Common myeloid progenitor, CD34-positive (primary cell): ENCODE measurements at places on chromosomes 2 and 18.
A peak's percentile ranks its signal among the peaks of the same experiment; 100 is the strongest.

- no peak for DNase-seq
Observed at GRCh38 chr2:21095178-21095577, 28.6 kb upstream of the TDRD15 start.

GRCh38 chr2:145423809-145424208 lies 903.9 kb upstream of the ZEB2 start:
- no peak for DNase-seq

GRCh38 chr2:181275643-181276070 lies 181.5 kb upstream of the ITGA4 start:
- DNase-seq, result no peak

- DNase-seq, result no peak
Observed at GRCh38 chr18:41783879-41784278, 171.2 kb upstream of the PIK3C3 start.

- peak; percentile 26 for DNase-seq
Observed at GRCh38 chr2:36380624-36381481, 25.3 kb downstream of the CRIM1 start.

GRCh38 chr2:23803965-23804542 lies 122.9 kb downstream of the ATAD2B start:
- DNase-seq, result peak; percentile 30

DNA sequence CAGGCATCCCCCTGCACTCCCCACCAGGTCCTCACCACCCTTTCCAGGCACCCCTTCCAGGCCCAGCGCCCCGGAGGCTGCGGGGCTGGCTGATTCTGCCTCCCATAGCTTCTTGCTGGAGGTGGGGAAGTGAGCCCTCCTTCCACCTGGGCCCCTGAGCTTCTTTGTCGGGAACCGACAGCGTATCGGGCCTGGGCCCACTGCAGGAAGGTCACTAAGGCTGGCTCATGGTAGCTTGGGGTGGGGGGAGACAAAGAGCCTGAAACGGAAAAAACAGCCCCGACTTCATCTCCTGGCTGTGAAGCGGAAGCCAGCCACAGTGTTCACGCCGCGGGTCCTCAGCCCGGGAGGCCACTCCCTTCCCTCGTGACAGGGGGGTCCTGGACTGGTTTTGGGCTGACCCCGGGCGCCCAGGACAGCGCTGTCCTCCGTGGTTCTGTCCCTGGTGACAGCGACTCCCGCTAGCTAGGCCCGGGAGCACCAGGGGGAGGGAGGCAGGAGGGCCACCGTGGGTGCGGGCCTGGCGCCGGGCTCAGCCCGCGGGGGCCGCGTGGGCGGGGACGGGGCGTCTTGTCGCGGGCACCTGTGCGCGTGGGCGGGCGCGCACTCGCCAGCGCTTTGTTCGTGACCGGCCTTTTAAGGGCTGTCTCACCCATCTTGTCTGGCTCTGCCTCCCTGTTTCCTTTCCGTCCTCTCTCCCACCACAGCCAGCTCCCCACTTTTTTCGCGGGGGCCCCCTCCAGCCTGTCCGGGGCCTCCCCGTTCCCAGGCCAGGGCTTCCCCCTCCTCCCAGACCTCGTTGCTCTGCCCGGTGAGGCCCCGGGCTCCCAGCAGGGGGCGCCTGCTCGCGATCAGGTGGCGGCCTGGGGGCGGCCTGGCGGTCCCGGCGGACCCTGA lies 64.9 kb downstream of the DNMT3A start:
- DNase-seq, result peak; percentile 82

DNA sequence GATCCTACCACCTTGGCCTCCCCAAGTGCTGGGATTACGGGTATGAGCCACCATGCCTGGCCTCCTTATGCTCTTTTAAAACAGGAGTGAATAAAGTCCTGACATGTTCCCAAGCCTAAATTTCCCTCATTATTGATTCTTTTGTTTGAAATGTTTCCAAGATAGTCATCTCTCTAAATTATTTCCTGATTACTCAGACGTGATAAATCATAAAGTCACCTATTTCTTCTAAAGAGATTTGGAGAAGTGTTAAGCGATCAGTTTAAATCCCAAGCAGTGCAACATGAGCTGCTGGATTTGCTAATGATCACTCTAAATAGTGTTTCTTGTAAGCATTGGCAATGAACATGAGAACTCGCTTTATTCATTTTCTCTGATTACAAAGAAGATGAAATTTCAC lies 51.8 kb downstream of the PMAIP1 start:
- DNase-seq, result no peak

GRCh38 chr18:79507546-79508480 lies 112.1 kb downstream of the NFATC1 start:
- peak; percentile 85 for DNase-seq

GRCh38 chr18:26483633-26484032 lies 64.7 kb downstream of the KCTD1 start:
- DNase-seq, result no peak
